ENCODE measurements at places on chromosomes 6 and 20.

GRCh38 chr6:24402697-24403500 is at the start of gene MRS2:
TSS of gene MRS2 (plus strand) at chr6:24402936. CDS start at chr6:24403047, 111 bp downstream.
- peak; percentile 95 for DNase-seq

DNA sequence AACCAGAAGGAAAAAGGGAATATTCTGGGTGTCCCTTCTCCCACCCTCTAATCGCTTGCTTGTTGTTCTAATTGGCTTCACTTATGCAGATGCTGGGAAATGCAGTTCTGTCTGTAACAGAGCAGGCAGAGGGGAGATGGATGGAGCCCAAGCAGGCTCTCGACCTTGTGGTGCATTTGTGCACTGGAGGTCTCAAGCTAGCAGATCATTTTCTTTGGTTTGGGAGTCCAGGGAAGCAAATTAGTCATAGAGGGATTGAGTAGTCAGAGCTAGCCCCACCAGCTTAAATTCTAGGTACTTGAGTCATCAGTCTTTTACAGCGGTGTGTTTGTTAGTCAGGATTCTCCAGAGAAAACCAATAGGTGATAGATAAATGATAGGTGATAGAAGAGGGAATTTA is 234.7 kb upstream of the ECI2 start:
- no peak for DNase-seq

DNA sequence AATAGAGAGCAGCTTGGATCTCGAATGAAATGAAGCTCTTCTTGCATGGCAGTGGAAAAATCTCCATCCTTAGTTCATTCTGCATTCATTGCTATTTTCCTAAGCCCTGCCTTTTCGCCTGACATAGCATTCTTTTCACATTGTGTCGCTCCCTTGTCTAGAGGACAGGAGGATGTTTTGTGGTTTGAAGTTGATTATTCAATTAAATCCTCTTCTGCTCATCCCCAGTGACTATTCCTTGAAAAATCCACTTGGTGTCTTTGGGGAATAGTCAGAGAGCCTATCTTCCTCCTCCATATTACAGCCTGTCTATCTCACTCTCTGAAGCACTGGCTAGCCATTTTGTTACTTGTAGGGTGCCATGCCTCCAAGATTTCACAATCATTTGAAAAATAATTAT is 161.2 kb downstream of the KLHL32 start:
- no peak for DNase-seq

DNA sequence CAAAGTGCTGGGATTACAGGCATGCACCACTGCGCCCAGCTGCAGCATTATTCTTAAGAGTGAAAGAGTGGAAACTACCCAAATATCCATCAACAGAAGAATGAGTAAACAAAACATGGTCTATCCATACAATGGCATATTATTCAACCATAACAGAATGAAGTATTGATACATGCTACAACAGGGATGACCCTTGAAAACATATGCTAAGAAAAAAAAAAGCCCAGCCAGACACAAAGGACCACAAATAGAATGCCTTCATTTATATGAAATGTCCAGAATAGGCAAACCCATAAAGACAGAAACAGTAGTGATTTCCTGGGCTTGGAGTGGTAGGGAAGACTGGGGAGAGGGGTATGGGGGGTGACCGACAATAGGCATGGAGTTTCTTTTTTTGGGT is 7.1 kb downstream of the TUBB2B start:
- no peak for DNase-seq

GRCh38 chr6:41182069-41183034 is 18.6 kb downstream of the TREML2 start:
- peak; percentile 30 for DNase-seq

- no peak for DNase-seq
Observed at GRCh38 chr6:11209369-11209768, 23.1 kb downstream of the NEDD9 start.

GRCh38 chr20:34736106-34736735 is 32.1 kb downstream of the TP53INP2 start:
- no peak for DNase-seq

GRCh38 chr6:108782179-108783041 is 65.8 kb upstream of the ARMC2 start:
- peak; percentile 76 for DNase-seq

GRCh38 chr20:44080064-44080463 is 106.9 kb downstream of the JPH2 start:
- DNase-seq = no peak

DNA sequence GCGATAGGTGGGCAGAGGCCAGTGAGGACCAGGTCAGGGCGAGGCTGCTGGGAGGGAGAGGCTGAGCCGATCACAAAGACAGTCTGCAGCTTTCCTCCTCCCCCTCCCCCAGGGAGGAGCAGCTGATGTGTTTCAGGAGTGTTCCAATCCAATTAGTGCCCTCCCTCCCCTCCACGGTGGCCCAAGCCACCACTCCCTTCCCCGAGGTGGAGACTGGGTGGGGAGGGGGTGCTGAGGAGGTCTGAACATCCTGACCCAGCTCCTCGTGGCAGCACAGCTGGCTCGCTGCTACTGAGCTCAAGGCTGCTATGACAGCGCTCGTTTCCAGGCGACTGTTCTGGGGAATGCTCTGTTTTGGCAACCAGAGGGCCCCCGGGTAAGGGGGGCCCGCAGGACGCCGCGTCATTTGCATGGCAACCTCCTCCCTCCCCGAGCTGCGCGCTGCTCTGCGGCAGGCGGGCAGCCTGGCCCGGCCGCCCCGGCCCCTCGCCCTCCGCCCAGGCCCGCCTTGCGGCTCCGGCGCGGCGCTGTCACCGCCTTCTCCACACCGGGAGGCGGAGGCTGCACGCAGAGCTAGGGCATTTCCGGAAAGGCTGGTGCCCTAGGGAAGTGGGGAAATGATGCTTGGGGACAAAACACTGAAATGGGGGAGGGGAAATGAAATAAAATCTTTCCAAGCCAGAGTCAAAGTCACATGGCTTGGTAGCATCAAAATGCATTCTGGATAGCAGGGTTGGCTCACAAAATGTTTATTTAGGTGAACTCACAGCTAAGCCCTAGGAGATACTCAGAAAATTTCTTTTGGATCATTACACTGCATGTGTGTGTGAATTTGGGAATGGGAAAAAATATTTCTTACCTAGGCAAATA is 67.4 kb upstream of the PIM1 start:
- peak; percentile 95 for DNase-seq

GRCh38 chr20:15248618-15249395 is 911.4 kb upstream of the FLRT3 start:
- DNase-seq = no peak

DNA sequence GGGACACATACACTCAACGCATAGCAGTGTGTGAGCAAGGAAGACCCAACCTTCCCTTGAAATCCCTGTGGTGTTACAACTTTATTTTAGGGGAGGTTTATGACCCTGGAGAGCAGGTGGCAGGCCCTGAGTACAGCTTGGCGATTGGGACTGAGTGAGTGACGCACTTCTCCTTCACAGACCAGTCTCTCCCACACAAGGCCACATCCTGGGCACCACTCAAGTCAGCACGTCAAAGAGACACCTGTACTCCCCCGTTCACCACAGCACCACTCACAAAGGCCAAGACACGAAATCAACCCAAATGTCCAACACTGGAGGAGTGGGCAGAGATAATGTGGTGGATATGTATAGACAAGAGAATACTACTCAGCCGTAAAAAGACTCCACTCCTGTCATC is 57.0 kb upstream of the FRMD1 start:
- no peak for DNase-seq

DNA sequence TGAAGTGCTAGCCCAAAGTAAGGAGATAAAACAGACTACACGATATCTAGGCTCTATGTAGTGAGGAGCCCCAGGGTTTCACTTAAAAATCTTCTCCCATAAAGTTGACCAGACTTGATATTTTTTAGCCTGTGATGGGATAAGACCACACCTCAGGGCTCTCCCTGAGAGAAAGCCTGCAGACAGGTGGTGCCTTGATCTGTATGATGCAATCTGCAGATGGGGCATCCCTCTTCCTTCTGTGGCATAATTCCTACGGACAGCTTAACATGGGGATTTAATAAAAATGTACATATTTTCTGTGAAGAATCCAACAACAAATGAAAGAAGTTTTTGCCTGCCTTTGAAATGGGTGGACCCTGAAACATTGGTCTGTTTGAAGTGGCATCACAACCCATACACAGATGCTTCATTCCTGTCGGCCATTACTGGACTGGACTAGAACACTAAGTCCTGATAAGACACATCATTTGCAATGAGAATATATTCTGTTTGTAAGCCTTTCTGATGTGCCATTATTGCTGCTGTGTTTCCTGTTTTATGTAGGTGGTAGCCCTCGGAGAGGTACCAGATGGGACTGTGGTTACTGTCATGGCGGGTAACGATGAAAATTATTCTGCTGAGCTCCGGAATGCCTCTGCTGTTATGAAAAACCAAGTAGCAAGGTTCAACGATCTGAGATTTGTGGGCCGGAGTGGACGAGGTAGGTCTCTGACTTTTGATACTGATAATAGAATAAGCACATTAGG is 53.8 kb upstream of the SUPT3H start:
- no peak for DNase-seq

DNA sequence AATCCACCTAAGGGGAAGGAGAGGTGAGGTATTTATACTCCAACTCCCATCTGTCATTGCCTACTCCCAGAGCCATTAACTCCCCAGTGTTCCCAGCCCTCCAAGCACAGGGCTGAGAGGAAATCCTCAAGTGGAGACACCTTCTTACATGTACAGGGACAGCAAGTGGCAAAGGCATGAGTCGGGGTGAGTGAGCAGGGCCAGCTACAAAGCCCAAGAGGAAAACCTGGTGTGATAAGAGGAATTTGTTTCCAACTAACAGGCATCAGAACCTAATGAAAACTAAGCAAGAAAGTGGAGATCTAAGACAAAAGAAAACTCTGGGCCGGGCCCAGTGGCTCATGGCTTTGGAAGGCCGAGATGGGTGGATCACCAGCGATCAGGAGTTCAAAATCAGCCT is 70.0 kb upstream of the SRSF6 start:
- no peak for DNase-seq

- no peak for DNase-seq
Observed at GRCh38 chr6:137045222-137045789, 541 bp upstream of the IL20RA start.

DNA sequence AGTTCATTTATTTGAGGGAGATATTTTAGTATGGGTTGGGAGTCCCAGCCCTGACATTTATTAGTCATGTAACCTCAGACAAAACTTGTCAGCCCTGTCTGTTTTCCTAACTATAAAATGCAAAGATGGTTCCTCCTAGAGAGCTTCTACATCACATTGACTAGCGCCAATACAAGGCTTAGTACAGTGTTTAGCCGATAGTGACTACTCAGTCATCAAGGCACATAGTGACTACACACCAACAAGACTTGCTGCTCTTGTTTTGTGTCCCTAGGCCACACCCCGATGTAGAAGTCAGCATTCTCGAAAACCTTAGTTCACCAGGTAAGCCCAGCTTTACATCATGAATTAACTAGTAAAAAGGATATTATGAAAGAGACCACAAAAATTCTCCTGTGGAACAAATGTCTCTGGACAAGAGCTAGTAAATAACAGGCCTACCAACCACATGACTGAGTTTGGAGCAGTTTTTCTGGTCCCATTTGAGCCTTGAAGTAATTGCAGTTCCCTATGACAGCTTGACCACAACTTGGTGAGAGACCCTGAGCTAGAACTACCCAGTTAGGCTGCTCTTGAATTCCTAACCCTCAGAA is 68.8 kb downstream of the PFDN4 start:
- no peak for DNase-seq

DNA sequence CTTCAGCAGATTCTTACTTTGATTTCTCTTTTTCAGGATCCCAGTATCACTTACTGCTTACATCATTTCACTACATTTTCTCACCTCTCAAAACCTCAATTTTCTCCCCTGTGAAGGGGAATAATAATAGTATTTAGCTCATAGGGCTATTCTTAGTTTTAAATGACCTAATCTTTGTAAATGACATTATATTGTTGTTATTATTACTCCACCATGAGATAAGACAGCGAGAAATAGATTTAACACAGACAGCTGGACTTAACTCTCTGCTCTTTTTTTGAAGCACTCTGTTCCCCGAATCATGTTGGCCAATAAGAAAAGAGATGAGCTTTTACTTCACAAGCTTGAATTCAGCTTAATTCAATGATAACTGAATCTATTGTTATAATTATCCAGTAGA is 108.5 kb upstream of the QKI start:
- DNase-seq = no peak

Measured in NCI-H1417 (cell line).